Kidney (tissue), 22 donors: ENCODE measurements at places on chromosomes 6 and 20. TPM values are rescaled to one million over a fixed set of nuclear protein-coding genes. Genes with fewer than 3 reads are reported as not detected.

MCCD1 gene
- 3.5 TPM for total RNA-seq

DAAM2 gene
- total RNA-seq, result 19.8 TPM

MACROD2 gene
- 10.0 TPM for total RNA-seq

NXT1 gene
- total RNA-seq, result 17.6 TPM

MYLK2 gene
- not detected for total RNA-seq

PPP1R14C gene
- 15.8 TPM for total RNA-seq

DEFB121 gene
- not detected for total RNA-seq

FLOT1 gene
- 227 TPM for total RNA-seq

KCNQ2 gene
- 2.2 TPM for total RNA-seq

OR2B6 gene
- not detected for total RNA-seq

DDAH2 gene
- total RNA-seq, result 98.9 TPM

TSHZ2 gene
- 15.5 TPM for total RNA-seq

SGK1 gene
- total RNA-seq, result 324 TPM

WFDC9 gene
- not detected for total RNA-seq

PRPH2 gene
- total RNA-seq, result 1.6 TPM

PRRT1 gene
- total RNA-seq, result 2.4 TPM

OLIG3 gene
- not detected for total RNA-seq

HLA-DRB1 gene
- 267 TPM for total RNA-seq

SLC17A9 gene
- 9.5 TPM for total RNA-seq

KIFC1 gene
- total RNA-seq, result 2.3 TPM

FERMT1 gene
- 0.57 TPM for total RNA-seq

MYH7B gene
- 0.76 TPM for total RNA-seq

ZFP57 gene
- 1.1 TPM for total RNA-seq

SLC22A2 gene
- total RNA-seq, result 27.9 TPM

C6orf163 gene
- total RNA-seq, result 4.2 TPM

SLC32A1 gene
- total RNA-seq, result not detected

FAM209B gene
- total RNA-seq, result not detected

CASP8AP2 gene
- total RNA-seq, result 17.5 TPM

SLC12A5 gene
- 2.0 TPM for total RNA-seq

DNMT3B gene
- total RNA-seq, result 2.9 TPM

VGLL2 gene
- total RNA-seq, result not detected

RALGAPA2 gene
- total RNA-seq, result 66.7 TPM

POU5F1 gene
- 19.9 TPM for total RNA-seq

KCNQ5 gene
- 0.50 TPM for total RNA-seq

XKR7 gene
- 0.06 TPM for total RNA-seq

KHDRBS2 gene
- total RNA-seq, result 0.76 TPM

MAPK13 gene
- total RNA-seq, result 43.3 TPM

TBC1D22B gene
- total RNA-seq, result 12.8 TPM

JPH2 gene
- total RNA-seq, result 11.4 TPM

ETV7 gene
- total RNA-seq, result 4.6 TPM

INSM1 gene
- total RNA-seq, result not detected

TMEM170B gene
- total RNA-seq, result 3.7 TPM

RAD21L1 gene
- not detected for total RNA-seq

FAM8A1 gene
- 20.7 TPM for total RNA-seq

COL12A1 gene
- total RNA-seq, result 28.3 TPM

PGC gene
- not detected for total RNA-seq

IL17A gene
- total RNA-seq, result not detected

NKX2-4 gene
- not detected for total RNA-seq

PRL gene
- not detected for total RNA-seq

SMIM28 gene
- not detected for total RNA-seq

GINS1 gene
- 2.4 TPM for total RNA-seq

FAM217A gene
- total RNA-seq, result not detected

EPHA7 gene
- 27.0 TPM for total RNA-seq

BMP2 gene
- 8.7 TPM for total RNA-seq

CCDC170 gene
- 2.1 TPM for total RNA-seq

CFB gene
- 200 TPM for total RNA-seq

TP53TG5 gene
- total RNA-seq, result not detected

ADGRB3 gene
- total RNA-seq, result 2.2 TPM

SAYSD1 gene
- 20.4 TPM for total RNA-seq

SUMO4 gene
- 1.9 TPM for total RNA-seq
